ENCODE measurements at places on chromosomes 4 and X. TPM values are rescaled to one million over a fixed set of nuclear protein-coding genes. Genes with fewer than 3 reads are reported as not detected.

CLIC2 gene
- 0.22 TPM for total RNA-seq

TAB3 gene
- total RNA-seq, result 43.7 TPM

PPP1R2C gene
- not detected for total RNA-seq

ZNF732 gene
- total RNA-seq, result 2.0 TPM

CT45A5 gene
- total RNA-seq, result not detected

SMARCA1 gene
- total RNA-seq, result 92.3 TPM

BTC gene
- not detected for total RNA-seq

USP17L21 gene
- total RNA-seq, result not detected

CT47B1 gene
- not detected for total RNA-seq

FAM47A gene
- not detected for total RNA-seq

ZNF41 gene
- 7.5 TPM for total RNA-seq

GATA1 gene
- not detected for total RNA-seq

SMIM10L2A gene
- total RNA-seq, result 0.39 TPM

TMEM144 gene
- total RNA-seq, result 27.9 TPM

SLC49A3 gene
- 3.9 TPM for total RNA-seq

GBA3 gene
- 0.79 TPM for total RNA-seq

CLDN2 gene
- under 0.01 TPM for total RNA-seq

LUZP4 gene
- total RNA-seq, result not detected

PRRG3 gene
- not detected for total RNA-seq

COMMD8 gene
- 36.9 TPM for total RNA-seq

RTL5 gene
- 0.79 TPM for total RNA-seq

MCTS1 gene
- 32.4 TPM for total RNA-seq

HHIP gene
- total RNA-seq, result not detected

RELL1 gene
- total RNA-seq, result 58.9 TPM

EGFL6 gene
- not detected for total RNA-seq

ART3 gene
- total RNA-seq, result not detected

HMX1 gene
- total RNA-seq, result not detected

PDCL2 gene
- not detected for total RNA-seq

CNKSR2 gene
- 2.3 TPM for total RNA-seq

FAAH2 gene
- 0.11 TPM for total RNA-seq

DOK7 gene
- total RNA-seq, result not detected

BBS7 gene
- 20.7 TPM for total RNA-seq

DAPP1 gene
- total RNA-seq, result 71.1 TPM

GPAT3 gene
- total RNA-seq, result 2.4 TPM

RADX gene
- 0.39 TPM for total RNA-seq

SMPX gene
- not detected for total RNA-seq

MAGEB1 gene
- not detected for total RNA-seq

AMOT gene
- 221 TPM for total RNA-seq

GPR82 gene
- not detected for total RNA-seq

RBM3 gene
- total RNA-seq, result 375 TPM

PFKFB1 gene
- 0.22 TPM for total RNA-seq

RHOXF1 gene
- not detected for total RNA-seq

FAM184B gene
- under 0.01 TPM for total RNA-seq

MAD2L1 gene
- 4.7 TPM for total RNA-seq

PALLD gene
- 130 TPM for total RNA-seq

HPGD gene
- not detected for total RNA-seq

SLC7A11 gene
- 13.4 TPM for total RNA-seq

BMPR1B gene
- total RNA-seq, result 3.1 TPM

PNMA5 gene
- total RNA-seq, result not detected

STS gene
- 1.6 TPM for total RNA-seq

RXFP1 gene
- not detected for total RNA-seq

YY2 gene
- 0.98 TPM for total RNA-seq

RGN gene
- total RNA-seq, result 0.79 TPM

HAND2 gene
- total RNA-seq, result 19.6 TPM

CYLC1 gene
- total RNA-seq, result not detected

GRIA3 gene
- not detected for total RNA-seq
